ENCODE measurements at places on chromosomes 2 and 18.

- no peak for DNase-seq
Measured at GRCh38 chr18:46294318-46294717, 190.1 kb downstream of the HAUS1 start.

- DNase-seq: no peak
Measured at GRCh38 chr18:58535340-58536201, 93.3 kb downstream of the ALPK2 start.

- peak; percentile 12 for DNase-seq
Measured at GRCh38 chr2:240946046-240946445, 39.9 kb downstream of the CROCC2 start.

- DNase-seq: no peak
Measured at GRCh38 chr2:12463189-12463588, 253.5 kb upstream of the TRIB2 start.

DNA sequence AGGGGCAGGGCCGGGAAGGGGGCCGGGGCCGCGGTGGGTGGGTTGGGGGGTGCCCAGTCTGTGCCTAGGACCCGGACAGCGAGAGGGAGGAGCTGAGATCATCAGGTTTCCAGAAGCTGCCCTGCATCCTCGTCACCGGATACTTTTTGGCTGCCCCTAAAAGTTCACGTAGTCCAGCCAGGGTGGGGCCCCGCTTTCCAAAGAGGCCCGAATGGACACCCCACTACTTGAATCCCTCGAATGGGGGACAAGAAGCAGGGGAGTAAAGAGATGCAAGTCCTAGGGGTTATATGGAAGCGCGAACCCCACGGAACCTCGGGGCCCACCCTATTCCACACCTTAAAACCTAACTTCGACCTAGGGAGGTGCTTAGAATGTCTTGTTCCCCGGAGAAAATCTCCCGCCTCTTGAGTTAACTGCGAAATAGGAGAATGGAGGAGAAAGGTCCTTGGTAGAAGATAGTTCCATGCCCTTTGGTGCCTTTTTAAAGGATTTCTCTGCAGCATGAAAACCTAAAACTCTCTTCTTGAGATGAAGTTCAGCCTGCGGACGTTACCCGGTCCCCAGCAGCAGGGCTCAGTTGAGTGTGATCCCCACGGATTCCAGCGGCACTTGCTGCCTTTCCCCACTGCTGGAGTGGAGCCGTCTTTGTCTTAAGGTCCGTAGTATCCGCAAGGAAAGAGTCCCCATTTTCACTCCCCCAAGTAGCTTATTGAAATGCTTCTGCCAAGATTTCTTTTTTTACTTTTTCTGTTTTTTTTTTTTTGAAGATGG, 2.1 kb upstream of the RNF152 start:
- no peak for DNase-seq

- DNase-seq: peak; percentile 30
Measured at GRCh38 chr2:228657807-228658402, 476.4 kb upstream of the SPHKAP start.

GRCh38 chr18:74416124-74416523, 41.0 kb downstream of the DIPK1C start:
- DNase-seq: no peak

- DNase-seq: no peak
Measured at GRCh38 chr2:42860319-42861094, 68.1 kb upstream of the HAAO start.

- DNase-seq: no peak
Measured at GRCh38 chr2:39475006-39475405, 37.9 kb upstream of the MAP4K3 start.

DNA sequence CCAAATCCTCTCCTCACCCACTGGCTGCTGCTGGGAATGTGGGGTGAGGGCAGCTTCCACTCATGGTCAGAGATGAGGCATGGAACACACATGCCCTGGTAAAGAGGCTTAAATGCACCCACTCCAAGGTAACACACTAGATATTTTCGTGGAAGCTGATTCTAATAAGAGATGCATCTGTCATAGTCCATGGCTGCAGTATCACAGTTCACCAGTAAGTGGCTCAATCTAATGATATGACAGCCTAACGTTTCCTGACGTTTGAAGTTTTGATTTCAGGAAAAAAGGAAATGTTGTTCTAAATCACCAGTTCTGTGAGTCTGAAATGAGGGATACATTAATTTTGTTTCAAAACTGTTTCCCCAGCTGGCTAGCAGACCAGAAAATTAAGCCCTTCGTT, 38.2 kb downstream of the LCT start:
- no peak for DNase-seq

GRCh38 chr18:35291166-35291565, 1.1 kb upstream of the ZSCAN30 start:
- no peak for DNase-seq

Data from DMS79 (cell line).